ENCODE measurements at places on chromosomes 1 and 21. TPM values are rescaled to one million over a fixed set of nuclear protein-coding genes. Genes with fewer than 3 reads are reported as not detected.

GLRX2 gene
- total RNA-seq, result 6.8 TPM

- H3K27me3 ChIP-seq, result no peaks in the 10 kb centered on the region
- H3K4me3 ChIP-seq, result no peak overlapping the region
- no peak overlapping the region for H3K27ac ChIP-seq
- no peak for DNase-seq
Observed at GRCh38 chr1:235060607-235061470, 67.8 kb downstream of the TOMM20 start.

- no peaks in the 10 kb centered on the region for H3K36me3 ChIP-seq
- no peak overlapping the region for H3K27ac ChIP-seq
- no peak for DNase-seq
- no peak overlapping the region for H3K4me3 ChIP-seq
- no peaks in the 10 kb centered on the region for H3K4me1 ChIP-seq
Observed at GRCh38 chr1:34419663-34420136, 243.0 kb downstream of the C1orf94 start.

KMO gene
- total RNA-seq, result 0.35 TPM

- no peaks in the 10 kb centered on the region for H3K27me3 ChIP-seq
- H3K4me1 ChIP-seq, result no peaks in the 10 kb centered on the region
- DNase-seq, result no peak
- no peaks in the 10 kb centered on the region for H3K36me3 ChIP-seq
- no peak overlapping the region for H3K27ac ChIP-seq
- no peak overlapping the region for H3K4me3 ChIP-seq
Observed at GRCh38 chr21:27036736-27037301, 69.9 kb upstream of the ADAMTS5 start.

GRCh38 chr21:14677639-14678179 is 131.6 kb upstream of the SAMSN1 start:
- H3K27ac ChIP-seq, result no peak overlapping the region
- H3K36me3 ChIP-seq, result no peaks in the 10 kb centered on the region
- no peaks in the 10 kb centered on the region for H3K4me1 ChIP-seq

ASAP3 gene
- 47.2 TPM for total RNA-seq

DNA sequence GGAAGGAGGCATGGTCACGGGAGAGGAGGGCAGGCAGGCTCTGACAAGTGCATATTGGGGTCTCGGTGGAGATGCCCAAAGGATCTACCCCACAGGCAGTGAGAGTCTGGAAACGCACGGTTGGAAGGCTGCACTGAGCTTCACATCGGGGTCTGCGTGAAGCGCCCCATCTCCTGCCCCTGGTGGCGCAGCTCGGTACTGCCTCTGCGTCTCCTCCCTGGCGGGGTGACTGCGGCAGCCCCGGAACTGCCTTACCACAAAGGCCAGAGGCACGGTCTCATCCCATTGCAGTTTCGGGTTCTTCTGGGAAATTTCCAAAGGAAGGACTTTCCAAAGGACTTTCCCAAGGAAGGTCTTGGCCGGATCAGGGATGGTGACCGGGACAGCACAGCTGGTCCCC is 69.2 kb upstream of the AJAP1 start:
- no peaks in the 10 kb centered on the region for H3K4me1 ChIP-seq
- H3K36me3 ChIP-seq, result no peaks in the 10 kb centered on the region
- no peak overlapping the region for H3K4me3 ChIP-seq
- no peak overlapping the region for H3K27ac ChIP-seq
- DNase-seq, result no peak

CKS1B gene
- 23.8 TPM for total RNA-seq

DNA sequence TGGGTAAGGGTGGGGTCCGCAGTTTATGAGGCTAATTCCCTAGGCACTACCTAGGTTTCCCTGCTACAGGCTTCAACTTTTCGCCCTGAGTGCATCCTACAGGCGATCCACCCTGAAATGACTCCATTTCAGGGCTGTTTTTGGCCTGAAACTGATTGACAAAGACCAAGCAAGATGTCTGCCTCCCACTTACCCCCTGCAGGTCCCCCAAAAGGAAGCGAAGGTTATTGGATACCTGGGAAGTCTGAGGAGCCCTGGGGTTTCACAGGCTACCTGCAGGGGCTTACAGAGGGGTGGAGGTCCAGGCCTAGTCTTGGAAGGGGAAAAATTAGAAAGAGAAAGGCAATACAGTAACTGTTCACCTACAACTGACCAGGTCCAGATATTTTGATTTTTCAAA is 3.3 kb upstream of the TBX15 start:
- DNase-seq, result no peak
- peaks cover 58% of the 10 kb centered on the region for H3K27me3 ChIP-seq
- no peak overlapping the region for H3K4me3 ChIP-seq
- H3K36me3 ChIP-seq, result no peaks in the 10 kb centered on the region
- peaks cover 19% of the 10 kb centered on the region for H3K4me1 ChIP-seq
- no peak overlapping the region for H3K27ac ChIP-seq

DNA sequence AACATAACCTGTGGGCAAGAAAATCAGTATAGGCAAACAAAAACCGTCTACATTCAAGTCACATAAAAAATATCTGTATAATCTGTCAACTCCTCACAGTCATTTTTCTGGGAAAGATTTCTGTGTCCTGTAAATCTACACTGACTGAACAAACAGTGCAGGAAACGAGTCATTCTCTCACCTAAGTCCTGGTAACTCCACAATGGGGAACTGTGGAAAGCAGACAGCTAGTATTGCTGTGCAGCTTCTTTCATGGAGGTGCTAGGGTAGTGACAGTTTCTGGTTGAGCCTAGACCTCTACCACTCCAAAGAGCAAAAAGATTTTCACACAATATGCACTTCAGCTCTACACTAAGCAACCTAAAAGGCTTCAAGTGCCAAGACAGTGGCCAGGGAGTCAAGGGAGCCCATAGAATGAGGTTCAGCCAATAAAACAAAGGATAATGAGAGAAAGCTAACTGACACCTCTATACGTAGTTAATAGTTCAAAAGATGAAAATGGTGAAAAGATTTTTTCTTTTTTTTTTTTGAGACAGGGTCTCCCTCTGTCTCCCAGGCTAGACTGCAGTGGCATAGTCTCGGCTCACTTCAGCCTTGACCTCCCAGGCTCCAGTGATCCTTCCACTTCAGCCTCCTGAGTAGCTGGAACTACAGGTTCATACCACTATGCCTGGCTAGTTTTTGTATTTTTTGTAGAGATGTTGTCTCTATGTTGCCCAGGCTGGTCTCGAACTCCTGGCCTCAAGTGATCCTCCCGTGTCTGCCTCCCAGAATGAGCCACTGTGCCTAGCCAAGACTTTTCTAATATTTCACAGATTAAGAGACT is 5.5 kb downstream of the PTP4A2 start:
- H3K27ac ChIP-seq, result peak overlapping the region; percentile 49
- H3K4me1 ChIP-seq, result peaks cover 91% of the 10 kb centered on the region
- H3K36me3 ChIP-seq, result no peaks in the 10 kb centered on the region
- DNase-seq, result no peak

- no peak for DNase-seq
- H3K4me1 ChIP-seq, result peaks cover 11% of the 10 kb centered on the region
- H3K4me3 ChIP-seq, result no peak overlapping the region
- H3K36me3 ChIP-seq, result no peaks in the 10 kb centered on the region
Observed at GRCh38 chr1:160082926-160083325, 1.6 kb downstream of the KCNJ9 start.

- H3K4me1 ChIP-seq, result no peaks in the 10 kb centered on the region
- no peak for DNase-seq
- H3K27ac ChIP-seq, result no peak overlapping the region
- no peak overlapping the region for H3K4me3 ChIP-seq
Observed at GRCh38 chr21:26471099-26471471, 102.0 kb downstream of the CYYR1 start.
